ENCODE measurements at places on chromosomes 3 and 15.
A peak's percentile ranks its signal among the peaks of the same experiment; 100 is the strongest.

DNA sequence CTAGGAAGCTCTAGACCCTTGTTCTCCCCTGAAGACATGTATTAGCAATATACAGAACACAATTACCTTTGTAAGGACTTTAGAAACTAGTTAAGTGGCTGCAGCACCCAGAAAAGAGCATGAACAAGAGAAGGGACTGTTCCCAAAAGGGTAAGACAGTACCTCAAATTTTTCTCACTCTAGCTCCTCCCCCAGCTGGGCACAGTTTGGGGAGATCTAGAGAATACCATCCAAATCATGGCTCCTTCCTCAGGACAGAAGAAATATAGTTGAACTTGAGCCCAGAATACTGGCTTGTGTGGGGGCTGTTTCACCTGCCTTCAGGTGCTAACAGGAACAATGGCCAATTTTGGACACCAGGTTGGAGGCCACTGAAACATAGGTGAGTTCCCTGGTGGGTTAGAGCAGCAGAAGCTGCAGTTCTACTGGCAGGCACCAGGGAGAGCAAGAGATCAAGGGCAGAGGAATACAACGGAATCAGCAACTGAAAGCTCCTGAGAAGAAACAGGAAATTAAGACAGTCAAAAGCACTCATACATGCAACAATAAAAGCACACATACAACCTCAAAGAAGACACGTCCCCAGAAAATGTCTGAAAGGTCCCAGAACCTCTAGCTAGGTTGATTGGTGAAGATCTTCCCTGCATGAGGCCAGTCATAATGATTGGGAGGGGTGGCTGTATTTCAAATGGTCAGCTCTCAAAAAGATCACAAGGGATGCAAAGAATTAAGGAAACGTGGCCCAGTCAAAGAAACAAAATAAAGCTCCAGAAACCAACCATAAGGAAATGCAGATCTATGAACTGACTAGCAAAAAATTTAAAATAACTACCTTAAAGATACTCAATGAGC, 104.9 kb upstream of the ASB14 start:
- DNase-seq = peak; percentile 1

DNA sequence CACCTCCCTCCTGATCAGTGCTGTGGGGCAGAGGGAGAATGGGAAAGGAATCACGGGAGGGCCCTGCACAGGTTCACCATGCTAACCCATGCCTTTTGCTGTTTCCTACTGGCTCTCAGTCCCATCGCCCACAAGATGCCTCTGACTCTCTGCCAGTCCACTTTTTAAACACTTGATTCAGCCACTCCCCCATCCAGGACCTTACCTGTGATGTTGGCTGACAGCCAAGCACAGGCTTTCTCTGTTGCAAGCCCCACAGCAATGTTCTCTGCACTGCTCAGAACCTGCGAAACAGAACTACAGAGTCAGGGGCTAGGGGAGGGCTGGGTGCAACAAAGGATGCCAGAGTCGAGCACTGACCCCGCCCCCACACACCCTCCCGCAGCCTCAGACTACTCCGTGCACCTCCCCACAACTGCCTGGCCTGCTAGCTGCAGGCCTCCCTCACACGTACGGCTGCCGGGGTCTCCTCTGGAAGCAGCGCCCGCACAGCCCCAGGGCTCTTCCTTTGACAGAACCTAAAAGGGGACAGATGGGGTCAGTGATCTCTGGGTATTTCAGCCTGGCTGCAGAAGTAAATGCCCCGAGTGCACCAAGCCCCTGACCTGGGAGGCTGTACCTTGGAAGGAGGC, 9.1 kb downstream of the CDAN1 start:
- no peak for DNase-seq

DNA sequence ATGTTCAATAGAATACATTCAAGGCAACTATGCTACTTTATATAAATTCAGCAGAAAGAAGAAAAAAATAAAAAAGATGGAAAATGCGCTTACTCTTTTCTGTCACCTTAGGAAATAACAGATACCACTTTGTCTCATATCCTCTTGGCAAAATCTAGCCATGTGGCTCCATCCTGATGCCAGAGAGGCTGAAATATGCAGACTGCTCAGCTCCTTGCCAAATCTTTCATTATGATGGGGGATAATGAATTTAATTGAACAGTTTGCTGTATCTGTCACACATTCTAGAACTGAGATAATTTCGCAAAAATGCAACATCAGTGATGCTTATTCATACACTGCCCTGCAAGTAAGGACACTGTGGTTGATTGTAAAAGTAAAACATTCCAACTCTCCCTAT, 1081.5 kb downstream of the PLOD2 start:
- no peak for DNase-seq

DNA sequence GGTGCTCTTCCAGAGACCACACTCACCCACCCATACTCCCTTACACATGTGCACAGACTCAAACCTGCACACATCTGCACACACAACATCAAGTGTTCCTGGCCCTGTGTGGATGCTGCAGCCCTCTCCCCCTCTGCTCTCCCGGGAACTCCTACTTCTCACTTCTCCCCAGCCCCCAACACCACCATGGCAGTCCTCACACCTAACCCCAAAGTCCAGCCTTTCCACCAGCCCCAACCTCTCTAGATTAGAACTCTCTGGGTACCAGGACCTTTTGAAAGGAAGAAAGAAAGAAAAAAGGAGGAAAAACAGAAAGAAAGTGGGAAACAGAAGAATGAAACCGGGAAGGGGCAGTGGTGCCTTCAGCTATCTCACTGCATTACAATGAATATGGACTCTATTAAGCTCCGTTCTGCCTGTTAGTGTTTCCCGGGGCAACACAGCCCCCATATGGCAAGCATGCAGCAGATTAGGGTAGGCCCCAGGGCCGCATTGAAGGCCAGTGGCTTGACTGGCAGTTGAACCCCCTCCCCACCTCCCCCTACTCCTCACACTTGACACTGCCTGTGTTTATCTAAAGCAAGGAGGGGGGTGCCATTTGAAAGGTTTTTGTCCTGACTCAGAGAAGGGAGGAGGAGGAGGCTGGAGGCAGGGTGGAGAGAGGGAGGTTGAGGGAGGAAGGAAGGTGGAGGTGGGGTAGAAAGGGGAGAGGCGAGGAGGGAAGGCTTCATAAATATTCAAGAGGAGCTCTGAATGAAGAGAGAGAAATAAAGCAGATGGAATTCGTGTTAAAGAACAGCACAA, 30.1 kb downstream of the BOC start:
- DNase-seq = no peak

DNA sequence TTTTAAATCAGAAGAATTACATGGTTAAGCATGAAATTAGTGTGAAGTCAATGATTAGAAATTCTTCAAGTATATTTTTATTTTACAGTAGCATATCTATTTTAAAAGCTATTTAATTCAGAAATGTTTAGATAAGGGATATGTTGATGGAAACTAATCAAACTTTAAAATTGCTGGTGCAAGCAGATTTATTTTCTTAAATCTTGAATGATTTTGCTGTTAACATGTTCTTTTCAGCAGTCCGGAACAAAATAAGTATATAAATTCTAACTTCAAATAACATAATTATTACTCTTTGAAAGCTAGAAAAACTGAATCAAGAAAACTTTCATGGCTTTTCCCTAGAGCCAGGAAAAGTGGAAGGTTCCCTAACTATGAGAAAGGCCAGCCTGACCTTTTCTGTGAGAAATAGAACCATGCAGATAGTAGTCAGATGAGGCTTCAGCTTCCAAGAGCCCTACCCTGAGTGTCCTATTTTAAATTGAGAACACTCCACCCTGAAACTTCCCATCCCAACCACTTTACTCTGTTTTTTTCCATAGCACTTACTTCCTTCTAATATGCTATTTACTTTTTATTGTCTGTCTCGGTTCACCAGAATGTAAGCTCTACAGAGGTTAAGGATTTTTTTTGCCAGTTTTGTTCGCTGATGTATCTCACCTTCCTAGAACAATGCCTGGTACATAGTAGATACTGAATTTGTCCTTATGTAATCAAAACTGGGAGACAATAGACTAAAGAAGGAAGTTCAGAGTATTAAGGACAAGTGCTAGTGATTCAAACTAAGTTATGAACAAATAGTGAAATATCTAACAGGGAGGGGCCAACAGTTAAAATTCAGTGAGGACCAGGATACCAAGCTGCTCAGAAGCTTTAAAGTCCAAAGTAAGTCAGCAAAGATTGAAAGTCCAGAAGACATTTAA, 66.8 kb downstream of the CD200R1L start:
- no peak for DNase-seq

DNA sequence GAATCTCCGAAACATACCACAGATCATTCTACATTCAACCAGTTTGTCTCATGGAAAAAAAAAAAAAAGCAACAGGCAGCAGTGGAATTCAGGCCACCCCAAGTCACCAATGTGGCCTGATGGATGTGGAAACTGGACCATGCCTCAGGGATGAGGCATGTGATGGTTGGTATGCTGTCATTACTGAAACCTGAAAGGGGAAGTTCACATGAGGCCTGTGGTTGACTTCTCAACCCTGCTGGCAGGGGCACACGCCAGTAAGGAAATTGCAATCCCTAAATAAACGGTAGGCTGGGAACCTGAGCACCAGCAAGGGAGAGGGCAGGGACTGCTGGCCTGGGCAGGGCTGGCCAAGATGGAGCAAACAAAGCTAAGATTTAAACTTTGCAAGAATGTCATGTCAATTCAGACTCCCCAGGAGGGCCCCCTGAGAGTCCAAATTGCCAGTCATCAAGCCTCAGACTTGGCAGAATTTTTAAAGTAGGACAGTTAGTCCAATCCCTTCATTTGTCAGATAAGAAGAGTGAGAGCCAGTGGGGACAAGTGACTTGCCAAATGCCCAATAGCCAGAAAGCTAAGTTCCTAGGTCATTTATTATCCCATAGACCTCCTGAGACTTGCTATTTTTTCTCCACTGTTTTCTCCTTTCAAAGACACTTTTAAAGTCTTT, 310.4 kb downstream of the ERC2 start:
- DNase-seq = peak; percentile 29

DNA sequence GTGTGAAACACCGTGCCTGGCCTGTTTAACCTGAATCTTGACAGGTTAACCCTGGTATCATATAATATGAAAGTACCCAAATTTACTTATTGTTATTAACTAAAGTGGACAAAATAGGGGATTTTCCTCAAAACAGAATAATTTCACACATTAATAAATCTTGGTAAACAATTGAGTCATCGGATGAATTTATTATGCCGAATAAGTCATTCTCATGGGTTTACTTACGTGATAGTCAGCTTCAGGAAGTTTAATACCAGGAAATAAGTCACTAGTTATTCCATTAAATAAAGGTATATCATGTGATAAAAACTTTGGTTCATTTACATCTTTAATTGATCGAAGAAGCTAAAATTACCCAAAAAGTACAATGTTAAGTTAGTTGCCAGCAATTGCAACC, 99.7 kb downstream of the DNAH12 start:
- DNase-seq = no peak

GRCh38 chr15:71386448-71387236, 271.4 kb downstream of the THSD4 start:
- DNase-seq = no peak

DNA sequence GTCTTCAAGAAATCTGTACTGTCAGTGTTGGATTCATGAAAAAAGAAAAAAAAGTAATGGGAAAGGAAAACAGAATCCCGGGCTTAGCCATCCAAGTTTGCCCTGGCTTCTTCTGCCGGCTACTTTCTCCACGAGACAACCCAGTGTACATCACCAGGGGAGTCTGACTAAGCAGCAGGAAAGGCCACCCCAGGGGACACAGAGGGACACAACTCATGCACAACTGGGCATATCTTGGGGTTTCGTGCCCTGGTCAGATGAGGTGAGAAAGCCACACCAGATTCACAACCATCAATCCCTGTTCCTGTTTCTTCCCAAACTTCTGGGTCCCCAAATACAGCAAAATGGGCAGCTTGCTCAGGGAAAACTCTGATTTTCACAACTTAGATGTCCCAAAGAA, 33.2 kb downstream of the ADAMTS17 start:
- DNase-seq = no peak

DNA sequence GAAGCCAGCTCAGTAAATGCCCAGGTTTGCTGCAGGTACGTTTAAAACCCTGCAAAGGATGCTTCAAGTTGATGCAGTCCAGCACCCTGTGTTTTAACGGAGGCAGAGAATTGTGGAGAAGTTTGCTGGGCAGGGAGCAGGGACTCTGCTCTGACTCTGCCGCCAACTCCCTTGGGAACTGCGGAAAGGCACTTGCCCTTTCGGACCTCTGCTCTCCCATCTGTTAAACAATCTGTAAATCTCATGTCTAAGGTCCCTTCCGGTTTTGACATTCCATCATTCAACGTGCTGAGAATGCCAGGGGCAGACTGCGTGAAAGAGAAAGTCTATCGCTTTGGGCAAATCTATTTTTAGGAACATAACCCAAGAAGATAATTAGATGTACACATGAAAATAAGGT, 184.5 kb downstream of the OPA1 start:
- DNase-seq = no peak

- DNase-seq = no peak
Measured at GRCh38 chr3:126908752-126909275, 74.1 kb upstream of the PLXNA1 start.

DNA sequence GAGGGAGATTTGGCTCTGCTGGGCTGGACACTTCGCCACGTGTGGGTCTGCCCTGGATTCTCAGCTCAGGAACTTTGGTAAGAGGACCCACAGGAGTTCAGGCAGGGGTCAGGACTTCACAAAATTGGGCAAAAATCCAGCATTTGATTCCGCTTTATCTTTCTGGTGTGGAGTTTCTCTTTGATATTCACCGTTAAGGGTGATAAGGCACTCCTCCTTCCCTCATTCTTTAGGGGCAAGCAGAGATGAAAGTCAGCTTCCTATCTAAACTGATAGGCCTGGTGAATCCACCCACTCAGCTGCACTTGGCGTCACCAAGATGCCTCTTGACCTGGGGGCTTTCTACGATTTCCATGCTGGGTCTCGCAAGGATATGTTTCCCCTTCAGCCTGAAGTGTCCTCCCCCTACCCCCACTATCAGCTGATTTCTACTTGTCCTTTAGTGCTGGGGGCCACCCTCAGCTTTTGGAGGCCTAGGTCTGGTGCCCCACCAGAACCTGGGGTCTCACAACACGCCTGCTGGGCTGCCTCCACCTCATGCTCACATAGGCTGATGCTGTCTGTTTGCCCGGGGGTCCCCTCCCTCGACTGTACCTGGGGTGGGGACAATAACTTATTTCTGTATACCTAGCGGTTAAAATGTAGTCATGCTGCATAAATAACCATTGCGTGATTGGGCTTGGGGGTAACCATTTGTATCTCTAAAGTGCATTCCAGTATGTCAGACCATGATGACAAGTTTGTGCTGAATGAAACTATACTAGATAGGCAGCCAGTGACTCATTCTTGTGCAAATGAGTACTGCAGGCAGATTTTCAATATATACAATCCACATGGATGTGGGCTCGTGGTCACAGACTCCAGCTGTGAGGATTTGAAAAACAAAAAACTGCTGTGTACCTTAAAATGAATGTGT, 248.3 kb downstream of the ADAMTS17 start:
- DNase-seq = no peak
